Activated CD4-positive, alpha-beta memory T cell treated with anti-CD3 and anti-CD28 coated beads for 36 hours (primary cell): ENCODE measurements at places on chromosomes 2 and 18.

DNA sequence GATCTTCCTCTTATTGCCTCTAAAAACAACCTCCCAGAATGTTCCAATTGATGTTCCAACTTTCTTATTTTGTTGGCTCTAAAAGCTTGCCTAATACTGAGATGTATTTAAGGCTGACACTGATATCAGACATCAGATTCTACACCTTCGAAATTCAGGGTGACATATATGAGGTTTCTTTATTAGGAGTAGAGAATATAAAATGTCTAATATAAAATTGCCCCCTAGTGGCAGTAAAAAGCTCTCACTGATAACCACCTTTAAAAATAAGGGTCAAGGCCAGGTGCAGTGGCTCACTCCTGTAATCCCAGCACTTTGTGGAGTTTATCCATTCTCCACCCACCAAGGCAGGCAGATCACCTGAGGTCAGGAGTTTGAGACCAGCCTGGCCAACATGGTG is 789.7 kb upstream of the SLC39A10 start:
- no peak overlapping the region for H3K27ac ChIP-seq
- H3K4me1 ChIP-seq, result no peaks in the 10 kb centered on the region
- DNase-seq, result no peak
- H3K4me3 ChIP-seq, result no peak overlapping the region
- H3K36me3 ChIP-seq, result no peaks in the 10 kb centered on the region

DNA sequence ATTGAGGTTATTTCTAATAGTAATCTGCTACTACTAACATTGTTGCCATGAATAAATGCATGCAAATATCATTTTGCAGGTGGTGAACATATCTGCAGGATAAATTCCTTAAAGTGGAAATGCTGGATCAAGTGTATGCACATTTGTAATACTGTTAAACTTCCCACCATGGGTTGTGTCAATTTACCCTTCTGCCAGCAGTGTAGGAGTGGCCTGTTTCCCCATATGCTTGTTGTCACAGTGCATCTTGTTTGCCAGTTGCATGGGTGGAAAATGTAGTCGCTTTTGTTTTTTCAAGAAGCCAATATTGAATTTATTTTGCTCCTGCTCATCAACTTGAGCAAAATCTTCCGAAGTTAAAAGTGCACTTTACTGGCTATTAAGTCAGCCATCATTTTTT is 139.0 kb upstream of the ACKR3 start:
- no peak for DNase-seq
- no peak overlapping the region for H3K27ac ChIP-seq
- H3K4me3 ChIP-seq, result no peak overlapping the region
- H3K36me3 ChIP-seq, result no peaks in the 10 kb centered on the region
- no peaks in the 10 kb centered on the region for H3K4me1 ChIP-seq
- H3K27me3 ChIP-seq, result peaks cover 8% of the 10 kb centered on the region

DNA sequence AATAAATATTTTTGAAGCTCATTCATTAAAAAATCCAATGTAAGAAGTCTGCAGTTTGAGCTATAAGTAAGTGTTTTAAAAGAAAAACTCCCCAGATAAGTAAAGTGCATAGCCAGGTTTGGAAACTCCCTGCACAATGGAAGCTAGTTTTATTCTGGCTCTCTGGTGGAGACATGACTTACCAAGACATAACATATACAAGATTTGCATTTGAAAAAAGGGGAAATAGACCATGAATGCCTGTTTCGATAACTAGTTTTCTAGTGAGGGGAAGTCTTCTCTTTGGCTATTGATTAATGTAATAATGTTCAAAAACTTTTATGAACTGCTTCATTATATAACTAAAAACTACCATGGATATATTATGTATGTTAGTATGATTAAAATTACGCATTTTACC is 435.2 kb downstream of the ARHGAP15 start:
- peaks cover 51% of the 10 kb centered on the region for H3K36me3 ChIP-seq
- no peak overlapping the region for H3K27ac ChIP-seq
- no peak overlapping the region for H3K4me3 ChIP-seq

GRCh38 chr2:67883316-67884087 is 179.3 kb downstream of the C1D start:
- no peak for DNase-seq
- no peak overlapping the region for H3K4me3 ChIP-seq
- no peak overlapping the region for H3K27ac ChIP-seq
- no peaks in the 10 kb centered on the region for H3K27me3 ChIP-seq
- H3K36me3 ChIP-seq, result no peaks in the 10 kb centered on the region

DNA sequence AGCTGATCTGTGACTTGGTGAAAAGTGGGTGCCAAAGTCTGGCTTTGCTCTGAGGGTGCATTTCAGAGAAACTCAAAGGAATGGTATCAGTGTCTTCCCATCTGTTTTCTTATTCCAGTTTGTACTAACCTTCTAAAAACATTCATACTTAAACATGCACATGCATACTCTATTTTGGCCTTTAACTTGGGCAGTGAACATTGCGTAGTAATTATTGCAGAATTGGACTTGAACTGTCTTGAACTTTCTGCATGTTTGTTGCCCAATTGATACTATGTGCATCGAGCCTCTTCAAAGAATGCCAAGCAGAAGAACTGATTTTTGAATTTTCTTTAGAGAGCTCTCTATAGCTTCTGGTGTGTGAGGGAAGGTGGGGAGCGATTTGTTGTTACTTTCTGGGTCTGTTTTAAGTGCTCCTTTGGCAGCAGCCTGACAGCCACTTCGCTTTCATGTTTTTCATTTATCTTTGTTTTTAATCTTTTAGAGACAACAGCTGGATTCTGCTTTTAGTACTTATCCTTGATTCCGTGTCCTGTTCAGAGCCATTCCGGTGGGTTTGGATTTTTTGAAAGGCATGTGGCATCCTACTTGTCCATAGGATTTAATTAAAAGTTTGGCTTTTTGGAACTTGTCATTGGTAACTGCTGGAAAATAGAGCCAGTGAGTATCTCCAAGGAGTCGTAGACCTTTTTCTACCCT is 159.2 kb downstream of the RAPGEF4 start:
- no peak for DNase-seq
- H3K36me3 ChIP-seq, result no peaks in the 10 kb centered on the region
- H3K4me1 ChIP-seq, result no peaks in the 10 kb centered on the region
- H3K27me3 ChIP-seq, result peaks cover 25% of the 10 kb centered on the region
- H3K27ac ChIP-seq, result no peak overlapping the region

DNA sequence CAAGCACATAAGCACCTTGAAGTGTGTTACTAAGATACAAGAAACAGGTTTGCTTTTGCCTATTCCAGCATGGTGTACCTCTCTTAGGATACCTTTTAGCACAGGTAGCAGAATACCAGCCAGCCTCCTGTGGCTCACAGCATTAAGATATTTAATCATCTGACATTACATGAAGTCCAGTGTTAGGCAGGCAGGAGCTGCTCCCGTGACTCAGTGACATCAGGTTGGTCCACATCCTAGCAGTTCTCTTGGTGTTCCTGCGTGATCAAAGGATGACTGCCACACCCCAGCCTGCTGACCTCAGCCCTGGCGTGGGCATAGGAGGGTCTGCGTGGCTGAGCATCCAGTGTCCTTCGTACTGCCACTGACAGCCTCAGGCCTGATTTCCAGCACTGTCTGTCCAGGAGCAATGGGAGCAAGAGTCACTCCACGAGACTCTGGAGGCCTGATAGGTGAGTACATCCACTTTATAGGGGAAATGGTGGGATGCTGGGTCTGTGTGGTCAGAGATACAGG is 3.6 kb upstream of the DTYMK start:
- no peak for DNase-seq
- no peaks in the 10 kb centered on the region for H3K27me3 ChIP-seq
- H3K36me3 ChIP-seq, result peaks cover 15% of the 10 kb centered on the region
- H3K4me1 ChIP-seq, result peaks cover 20% of the 10 kb centered on the region
- H3K4me3 ChIP-seq, result no peak overlapping the region

GRCh38 chr2:71922091-71922490 is 225.6 kb downstream of the CYP26B1 start:
- H3K36me3 ChIP-seq, result no peaks in the 10 kb centered on the region
- no peaks in the 10 kb centered on the region for H3K27me3 ChIP-seq
- no peak overlapping the region for H3K4me3 ChIP-seq
- H3K27ac ChIP-seq, result no peak overlapping the region

- no peaks in the 10 kb centered on the region for H3K36me3 ChIP-seq
- DNase-seq, result no peak
- H3K27me3 ChIP-seq, result peaks cover 3% of the 10 kb centered on the region
- H3K27ac ChIP-seq, result no peak overlapping the region
- H3K4me1 ChIP-seq, result no peaks in the 10 kb centered on the region
- H3K4me3 ChIP-seq, result no peak overlapping the region
Measured at GRCh38 chr2:75310876-75311275, 111.6 kb upstream of the TACR1 start.
